ENCODE measurements at places on chromosomes 7 and 10.
A peak's percentile ranks its signal among the peaks of the same experiment; 100 is the strongest.

GRCh38 chr10:69749178-69750010 is 52.3 kb upstream of the COL13A1 start:
- DNase-seq: no peak

DNA sequence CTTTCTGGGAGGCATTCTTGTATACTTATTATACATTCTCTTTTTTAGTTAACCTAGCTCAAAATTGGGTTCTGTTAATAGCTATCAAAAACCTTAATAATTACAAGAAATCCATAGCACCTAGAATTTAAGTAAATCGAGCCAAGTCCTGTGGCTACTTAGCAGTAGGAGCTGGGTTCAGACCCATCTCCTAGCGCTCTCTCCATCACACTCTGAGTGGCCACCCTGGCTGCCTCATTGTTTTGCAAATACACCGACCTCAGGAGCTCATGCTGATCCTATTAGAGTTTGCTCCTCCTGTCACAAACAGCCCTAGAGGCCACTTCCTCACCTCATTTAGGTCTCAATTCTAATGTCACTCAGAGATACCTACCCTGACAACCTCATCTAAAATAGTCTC is 46.2 kb upstream of the OSBPL3 start:
- no peak for DNase-seq

- DNase-seq: peak; percentile 82
These were observed 46.0 kb downstream of the ZNF777 start for GRCh38 chr7:149414745-149415390.

GRCh38 chr10:44832595-44833390 is 78.3 kb upstream of the TMEM72 start:
- DNase-seq: no peak

DNA sequence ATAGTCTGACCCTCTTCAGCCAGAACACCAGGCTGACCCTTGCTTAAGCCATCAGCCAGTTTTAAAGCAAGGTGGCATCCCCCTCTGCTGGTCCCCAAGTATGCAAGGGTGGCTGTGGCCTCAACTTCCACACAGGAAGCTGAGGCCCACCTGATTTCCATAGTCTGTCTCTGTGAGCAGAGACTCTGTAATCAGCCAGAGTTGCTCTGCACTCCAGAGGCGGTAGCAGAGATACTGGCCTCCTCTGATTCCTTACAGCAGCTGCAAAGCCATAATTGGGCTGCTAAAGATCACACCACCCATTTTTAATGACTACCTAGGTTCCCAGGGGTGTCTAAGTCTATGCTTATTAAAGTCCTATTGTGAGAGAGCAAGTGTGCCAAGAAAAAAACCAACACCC is 1.8 kb downstream of the PDAP1 start:
- no peak for DNase-seq

GRCh38 chr7:7620644-7621210 is 19.8 kb upstream of the UMAD1 start:
- DNase-seq: no peak

DNA sequence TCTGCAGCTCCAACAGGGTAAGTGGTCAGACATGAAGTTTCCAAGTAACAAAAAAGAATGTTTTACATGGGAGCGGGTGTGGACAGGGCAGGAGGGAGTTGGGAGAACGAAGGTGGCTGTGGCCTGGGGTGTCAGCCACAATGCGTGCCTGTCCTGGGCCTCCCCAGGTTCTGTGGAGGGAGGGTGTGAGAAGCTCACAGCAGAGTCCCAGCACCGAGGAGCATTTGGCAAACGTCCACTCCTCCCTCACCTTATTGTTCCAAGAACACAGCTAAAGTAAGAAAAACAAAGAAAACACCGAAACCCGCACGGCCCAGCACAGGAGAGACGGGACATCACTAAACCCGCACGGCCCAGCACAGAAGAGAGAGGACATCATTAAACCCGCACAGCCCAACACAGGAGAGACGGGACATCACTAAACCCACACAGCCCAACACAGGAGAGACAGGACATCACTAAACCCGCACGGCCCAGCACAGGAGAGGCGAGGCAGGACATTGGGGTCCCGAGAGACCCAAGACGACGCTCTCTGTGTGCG is 226.4 kb downstream of the MAD1L1 start:
- DNase-seq: no peak

All from glutamatergic neuron (in vitro differentiated cells).